AML-193 (cell line): ENCODE measurements at places on chromosomes 6 and 20.

- DNase-seq = no peak
These were observed 59.3 kb upstream of the CARMIL1 start for GRCh38 chr6:25219917-25220278.

DNA sequence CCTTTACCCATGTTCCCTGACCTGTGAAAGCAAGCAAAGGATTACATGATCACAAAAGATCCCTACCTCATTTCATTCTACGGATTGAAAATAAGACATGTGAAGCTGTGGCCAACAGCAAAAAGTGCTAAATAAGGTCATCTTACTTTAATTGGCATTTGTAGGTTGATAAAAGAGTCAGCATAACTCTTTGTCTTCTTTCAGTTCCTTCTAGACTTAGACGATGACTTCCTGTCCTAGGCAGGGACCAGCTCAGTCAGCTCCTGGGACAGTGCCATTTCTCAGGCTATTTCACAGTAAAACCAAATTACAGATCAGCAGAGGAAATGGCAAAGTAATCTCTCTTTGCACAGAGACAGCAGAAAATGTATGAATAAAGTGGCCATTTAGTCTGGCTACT lies 480.7 kb downstream of the RFPL4B start:
- DNase-seq = no peak

GRCh38 chr6:41561416-41561815 lies 15.2 kb downstream of the FOXP4 start:
- DNase-seq = no peak

- DNase-seq = no peak
These were observed 93.5 kb upstream of the LOC128125822 start for GRCh38 chr6:63478734-63479133.

DNA sequence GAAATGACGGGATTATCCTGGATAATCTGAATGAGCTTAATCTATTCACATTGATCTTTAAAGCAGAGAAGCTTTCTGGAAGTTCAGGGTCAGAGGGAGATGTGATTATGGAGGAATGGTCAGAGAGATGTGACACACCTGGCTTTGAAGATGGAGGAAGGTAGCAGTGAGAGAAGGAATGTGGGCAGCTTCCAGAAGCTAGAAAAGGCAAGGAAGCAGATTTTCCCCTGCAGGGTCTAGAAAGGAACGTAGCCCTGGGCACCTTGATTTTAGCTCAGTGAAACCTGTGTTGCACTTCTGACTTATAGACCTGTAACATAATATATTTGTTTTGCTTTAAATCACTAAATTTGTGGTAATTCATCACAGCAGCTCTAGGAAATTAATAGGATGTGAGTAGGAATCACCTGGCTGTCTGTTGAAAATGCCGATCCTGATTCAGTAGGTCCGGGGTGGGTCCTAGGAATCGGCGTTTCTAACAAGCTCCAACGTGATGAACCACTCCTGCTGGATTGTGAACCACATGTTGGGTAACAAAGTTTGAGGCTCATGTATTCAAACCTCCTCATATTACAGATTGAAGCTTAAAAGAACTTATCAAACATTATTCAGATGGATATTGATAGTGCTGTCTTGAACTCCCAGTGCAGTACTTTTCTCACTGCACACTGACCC lies 157.0 kb downstream of the GJA1 start:
- no peak for DNase-seq

GRCh38 chr20:53899351-53900167 lies 170.8 kb downstream of the BCAS1 start:
- DNase-seq = no peak

GRCh38 chr6:125066964-125067363 lies 86.6 kb upstream of the TPD52L1 start:
- peak; percentile 89 for DNase-seq

DNA sequence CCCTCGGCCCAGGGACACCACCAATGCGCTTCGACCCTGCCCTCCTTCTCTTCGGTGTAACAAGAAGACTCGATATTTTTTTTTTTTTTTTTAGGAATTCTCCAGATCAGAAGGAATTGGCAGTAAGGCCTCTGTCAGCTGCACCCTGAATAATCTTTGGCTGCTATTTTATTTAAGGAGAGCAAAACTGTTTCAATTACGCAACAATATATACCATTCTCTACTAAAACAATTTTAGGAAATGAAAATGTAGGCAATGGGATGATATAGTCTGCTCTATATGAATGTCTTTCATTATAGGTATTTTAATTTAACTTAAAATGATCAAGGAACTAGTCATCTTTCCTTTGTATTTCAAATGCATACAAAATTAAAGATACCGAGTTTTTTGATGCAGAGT lies 13.3 kb downstream of the ZCCHC3 start:
- DNase-seq = no peak

GRCh38 chr6:29705389-29706231 lies 17.6 kb upstream of the HLA-F start:
- peak; percentile 32 for DNase-seq

DNA sequence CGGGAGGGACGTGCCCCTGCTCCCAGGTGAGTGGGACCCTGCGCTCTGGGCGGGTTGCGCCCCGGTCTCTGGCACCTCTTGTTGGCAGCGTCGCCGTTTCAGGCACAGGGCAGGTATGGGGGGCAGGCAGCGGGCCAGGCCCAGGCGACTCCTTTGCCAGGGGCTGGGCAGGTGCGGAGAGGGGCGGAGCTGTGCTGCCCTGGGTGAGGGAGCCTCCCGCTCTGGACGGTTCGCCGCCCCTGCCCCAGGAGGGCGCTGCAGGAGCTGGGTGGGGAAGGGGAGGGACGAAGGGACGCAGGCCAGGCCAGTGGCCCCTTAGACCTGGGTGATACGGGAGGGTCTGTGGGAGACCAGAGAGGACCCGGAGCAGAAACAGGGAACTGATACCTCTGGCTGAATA lies 663.9 kb upstream of the DEFB115 start:
- DNase-seq = no peak

GRCh38 chr6:104623052-104623690 lies 236.5 kb downstream of the HACE1 start:
- peak; percentile 39 for DNase-seq

- no peak for DNase-seq
These were observed 225.9 kb downstream of the SMOC2 start for GRCh38 chr6:168666699-168667427.

DNA sequence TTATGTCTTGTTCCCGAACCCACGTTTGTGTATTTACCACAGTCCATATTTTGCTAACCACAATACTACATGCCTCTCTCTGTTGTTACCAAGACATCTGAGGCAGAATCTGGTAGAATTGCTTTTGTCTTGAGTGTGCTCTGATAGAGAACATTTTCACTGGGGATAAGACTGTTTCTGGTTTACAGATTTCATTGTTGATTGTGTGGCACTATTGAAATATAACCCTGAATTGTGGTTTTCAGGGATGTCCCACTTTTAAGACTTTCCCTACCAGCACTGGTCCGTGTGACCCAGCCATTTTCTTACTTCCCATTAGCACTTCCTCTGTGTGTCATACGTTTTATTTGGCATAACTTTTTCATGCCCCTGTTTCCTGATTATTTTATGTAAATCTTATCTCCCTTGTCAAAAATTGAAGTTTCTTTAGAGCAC lies 12.2 kb downstream of the NCOA7 start:
- peak; percentile 59 for DNase-seq

DNA sequence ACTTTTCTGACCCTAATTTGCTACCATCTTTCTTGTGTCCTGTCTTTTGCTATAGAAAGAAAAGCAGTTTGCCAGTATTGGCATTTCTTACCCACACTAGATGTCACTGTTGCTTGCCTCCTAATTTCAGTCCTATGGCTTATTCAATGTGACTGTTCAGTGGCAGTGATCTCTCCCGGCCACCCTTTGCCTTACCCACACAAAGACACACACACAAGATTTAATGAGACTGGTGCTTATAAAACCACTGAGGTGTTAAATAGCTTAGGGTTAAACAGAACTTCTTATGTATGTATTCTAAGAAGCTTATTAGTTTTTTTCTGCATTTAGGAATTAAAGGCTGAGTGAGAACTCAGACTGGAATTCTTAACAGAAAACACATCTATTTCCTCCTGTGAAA lies 233.6 kb upstream of the ASCC3 start:
- peak; percentile 60 for DNase-seq

GRCh38 chr6:125787791-125788190 lies 3.0 kb upstream of the NCOA7 start:
- peak; percentile 73 for DNase-seq

GRCh38 chr6:143675946-143676345 lies 1.8 kb upstream of the PHACTR2 start:
- DNase-seq = no peak

- DNase-seq = no peak
These were observed 22.2 kb downstream of the PTPRK start for GRCh38 chr6:128498234-128498633.

GRCh38 chr6:108693430-108694154 lies 132.9 kb downstream of the FOXO3 start:
- DNase-seq = no peak

- DNase-seq = no peak
These were observed 1.3 kb downstream of the DUSP15 start for GRCh38 chr20:31868853-31869672.

GRCh38 chr6:137870744-137871247 lies 3.7 kb downstream of the TNFAIP3 start:
- DNase-seq = peak; percentile 43

- DNase-seq = no peak
These were observed 106.8 kb upstream of the PDE10A start for GRCh38 chr6:165769884-165770283.

DNA sequence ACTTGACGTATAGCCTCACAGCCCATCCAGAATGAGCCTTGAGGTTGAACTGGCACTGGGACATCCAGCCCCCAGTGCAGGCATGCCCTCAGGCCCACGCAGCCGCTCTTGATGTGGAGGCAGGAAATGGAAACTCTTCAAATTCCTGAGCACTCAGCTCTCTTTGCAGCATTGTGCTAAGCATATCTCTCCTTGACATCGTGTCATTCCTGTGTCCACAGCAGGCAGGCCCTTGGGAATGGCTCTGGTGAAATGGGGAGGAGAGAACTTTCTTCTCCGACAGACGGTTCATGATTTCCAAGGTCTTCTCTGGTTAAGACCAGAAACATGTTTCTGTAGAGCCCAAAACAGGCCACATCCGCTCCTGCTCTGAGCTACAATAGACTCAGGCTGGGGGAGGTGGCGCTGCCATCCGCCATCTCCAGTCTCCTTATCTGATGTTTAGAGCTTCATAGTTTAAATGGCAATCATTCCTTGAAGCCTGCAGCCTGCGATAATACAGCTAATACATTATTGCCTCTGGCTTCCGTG lies 248.8 kb downstream of the CDH4 start:
- DNase-seq = no peak

- no peak for DNase-seq
These were observed 51.9 kb upstream of the PTPRK start for GRCh38 chr6:128572294-128572693.

GRCh38 chr6:124775121-124775520 lies 187.1 kb upstream of the RNF217 start:
- DNase-seq = no peak

DNA sequence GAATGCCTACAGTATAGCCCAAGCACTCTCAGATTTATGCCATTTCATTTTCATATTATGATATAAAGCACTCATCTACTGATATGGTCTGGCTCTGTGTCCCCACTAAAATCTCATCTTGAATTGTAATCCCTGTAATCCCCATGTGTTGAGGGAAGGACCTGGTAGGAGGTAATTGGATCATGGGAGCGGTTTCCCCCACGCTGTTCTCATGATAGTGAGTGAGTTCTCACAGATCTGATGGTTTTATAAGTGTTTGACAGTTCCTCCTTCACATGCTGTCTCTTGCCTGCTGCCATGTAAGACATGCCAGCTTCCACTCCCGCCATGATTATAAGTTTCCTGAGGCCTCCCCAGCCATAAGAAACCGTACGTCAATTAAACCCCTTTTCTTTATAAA lies 171.7 kb downstream of the OTOR start:
- DNase-seq = no peak

GRCh38 chr20:10132387-10132786 lies 86.2 kb upstream of the SNAP25 start:
- no peak for DNase-seq

DNA sequence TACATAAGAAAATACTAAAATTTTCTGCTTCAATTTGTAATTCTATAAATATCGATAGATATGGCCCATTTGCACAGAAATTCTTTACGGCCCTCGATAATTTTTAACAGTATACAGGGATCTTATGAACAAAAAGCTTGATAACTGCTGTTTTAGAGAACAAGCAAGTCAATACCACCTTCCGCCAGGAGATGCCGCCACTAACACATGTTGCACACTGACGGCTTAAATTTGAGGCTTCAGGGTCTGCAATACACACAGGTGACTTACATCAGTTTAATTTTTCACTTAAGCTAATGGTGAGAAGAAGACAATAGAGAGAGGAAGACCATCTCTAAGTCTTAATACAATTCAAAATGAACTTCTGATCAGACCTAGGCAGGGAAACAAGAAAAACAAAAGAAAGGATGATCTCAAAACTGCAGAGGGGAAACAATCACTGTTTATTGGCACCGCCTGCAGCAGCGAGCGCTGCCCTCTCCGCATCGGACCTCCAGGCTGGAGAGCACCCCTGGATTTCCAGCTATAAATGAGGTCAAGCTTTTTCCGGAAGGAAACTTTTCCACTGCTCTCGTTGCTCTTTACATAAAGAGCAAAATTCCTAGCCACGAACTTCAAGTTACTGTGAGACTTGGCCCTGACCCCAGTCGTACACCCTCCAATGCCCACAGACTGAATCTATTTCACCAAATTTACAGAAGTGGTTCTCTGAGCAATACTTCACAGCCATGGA lies 53.9 kb downstream of the OTOR start:
- DNase-seq = peak; percentile 21

DNA sequence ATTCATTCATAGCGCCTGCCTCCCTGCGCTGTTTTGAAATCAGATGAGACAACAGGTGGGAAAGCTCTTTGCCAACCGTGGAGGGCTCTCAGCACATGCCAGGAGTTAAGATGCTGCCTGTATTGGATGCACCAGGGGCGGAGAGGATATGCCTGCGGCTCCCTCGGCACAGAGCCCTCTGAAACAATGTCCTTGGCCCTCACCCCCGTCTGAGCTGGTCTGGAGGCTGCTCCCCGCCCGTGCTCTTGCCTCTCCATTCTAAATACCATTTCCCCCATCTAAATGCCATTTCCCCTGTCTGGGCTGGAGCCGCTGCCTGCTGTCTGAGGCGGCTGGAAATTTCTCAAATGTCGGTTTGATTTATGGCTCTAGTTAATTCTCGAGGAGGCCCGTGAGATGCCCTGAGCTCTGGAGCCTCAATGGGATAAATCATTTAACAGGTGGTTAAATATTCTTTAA lies 50.8 kb upstream of the MLN start:
- DNase-seq = no peak

DNA sequence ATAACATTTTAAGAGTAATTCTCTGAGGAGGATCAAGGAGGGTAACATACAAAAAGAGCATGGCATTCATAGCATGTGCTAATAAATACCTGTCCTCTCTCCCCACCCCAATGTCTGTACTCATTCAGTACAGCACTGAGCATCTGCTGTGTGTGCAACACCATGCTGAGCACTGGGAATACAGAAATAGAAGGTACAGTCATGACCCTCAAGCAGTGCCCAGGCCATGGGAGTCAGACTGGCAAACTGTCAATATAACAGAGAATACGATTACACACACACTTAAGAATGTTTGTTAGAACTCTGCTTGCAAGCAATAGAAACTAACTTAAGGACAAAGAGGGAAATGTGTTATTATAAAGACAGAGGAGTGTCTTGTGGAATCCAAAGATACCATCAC lies 24.7 kb upstream of the ZFAND3 start:
- no peak for DNase-seq
